Cortex of kidney (tissue), 1 donor: ENCODE measurements at places on chromosomes 7 and 10.

DNA sequence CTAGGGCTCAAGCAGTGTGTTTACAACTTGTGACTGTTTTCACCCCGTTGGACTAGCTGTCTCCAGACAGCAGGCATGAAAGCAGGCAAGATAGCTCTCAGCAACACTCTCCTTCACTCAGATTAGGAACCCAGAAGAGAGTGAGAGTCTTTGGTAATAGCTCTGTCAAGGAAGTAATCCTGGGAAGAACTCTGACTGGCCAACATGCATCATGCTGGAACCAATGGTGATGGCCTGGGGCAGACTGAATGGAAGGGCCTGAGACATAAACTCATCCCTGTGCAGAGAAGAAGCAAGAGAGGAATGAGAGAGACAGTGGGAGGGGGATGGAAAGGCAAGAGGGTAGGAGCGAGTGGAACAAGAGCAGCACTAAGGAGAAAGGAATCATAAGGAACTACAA, 48.9 kb downstream of the AKR1D1 start:
- DNase-seq = no peak

DNA sequence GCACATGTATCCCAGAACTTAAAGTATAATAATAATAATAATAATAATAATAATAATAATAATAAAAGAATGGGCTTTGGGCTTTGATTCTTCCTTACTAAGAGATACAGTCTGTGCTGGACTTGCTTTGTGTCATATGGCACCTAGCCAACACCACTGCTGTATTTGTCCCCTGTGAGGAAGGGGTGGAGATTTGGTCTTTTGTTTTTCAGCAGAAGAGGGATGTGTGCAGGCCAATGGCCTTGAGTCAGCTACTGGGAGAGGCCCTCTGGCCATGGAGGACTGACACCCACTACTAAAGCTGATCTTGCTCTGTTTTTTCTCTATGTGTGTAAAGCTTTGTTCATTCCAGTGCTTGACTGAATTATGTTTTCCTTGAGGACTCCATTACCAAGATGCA, 573.0 kb upstream of the PCDH15 start:
- DNase-seq = no peak

GRCh38 chr7:23332910-23333612, 33.9 kb downstream of the MALSU1 start:
- DNase-seq = no peak

DNA sequence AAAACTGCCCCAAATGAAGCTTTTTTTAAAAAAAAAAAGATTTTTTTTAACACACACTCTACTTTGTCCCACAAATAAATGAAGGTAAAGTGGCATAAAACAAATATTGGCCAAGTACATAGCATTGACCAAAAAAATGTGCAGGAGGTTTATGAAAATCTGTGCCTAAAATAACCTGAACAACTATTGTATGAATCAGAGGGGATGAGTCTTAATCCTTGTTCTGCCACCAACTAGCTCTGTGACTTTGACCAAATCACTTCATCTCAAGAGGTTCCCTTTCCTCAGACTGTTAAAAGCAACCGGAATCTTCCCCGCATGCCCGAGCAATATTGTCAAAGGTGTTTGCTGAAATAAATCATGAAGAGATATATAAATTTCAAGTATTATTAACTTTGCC, 150.4 kb upstream of the NEBL start:
- DNase-seq = no peak

DNA sequence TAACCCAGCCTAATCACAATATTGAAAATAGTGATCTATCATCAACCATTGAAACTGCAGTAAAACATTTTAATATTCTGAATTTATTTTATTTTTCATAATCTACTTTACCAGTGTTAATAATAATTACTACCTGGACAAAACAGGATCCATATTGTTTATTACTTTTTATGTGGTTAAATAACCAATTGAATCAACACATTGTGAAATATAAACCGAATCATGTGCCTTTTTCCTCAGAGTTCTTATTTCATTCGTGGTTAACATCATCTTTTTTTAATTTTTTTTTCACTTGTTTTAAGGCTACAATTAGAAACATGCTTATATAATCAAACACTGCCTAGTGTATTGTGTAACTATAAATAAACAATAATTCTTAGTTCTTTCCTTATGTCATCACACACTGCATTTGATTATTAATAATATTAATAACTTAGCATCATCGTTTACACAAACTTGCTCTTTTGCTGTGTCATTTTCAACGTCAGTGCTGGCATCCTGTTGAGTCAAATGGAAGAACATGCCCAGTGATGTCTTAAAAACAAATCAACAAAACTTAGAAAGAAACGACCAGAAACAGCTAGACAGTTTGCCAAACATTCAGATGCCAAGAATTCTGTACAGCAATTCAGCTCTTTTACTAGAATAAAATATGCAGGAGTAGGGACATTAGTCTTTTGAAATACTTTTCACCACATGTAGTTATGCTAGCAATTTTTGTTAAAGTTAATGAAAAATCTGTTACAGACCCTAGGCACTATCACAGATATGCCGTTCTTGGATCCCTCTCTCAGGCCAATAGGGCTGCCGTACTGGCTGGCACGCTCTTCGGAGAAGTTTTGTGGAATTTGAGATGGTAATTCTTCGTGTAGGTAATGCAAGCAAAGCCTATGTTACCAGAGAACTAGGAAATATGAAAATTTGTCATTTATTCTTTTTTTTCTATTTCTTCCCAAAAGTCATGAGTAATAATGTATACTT, 330.4 kb upstream of the SEMA3A start:
- DNase-seq = no peak

- DNase-seq = no peak
These were observed 217.3 kb downstream of the CELF2 start for GRCh38 chr10:11234857-11235531.

DNA sequence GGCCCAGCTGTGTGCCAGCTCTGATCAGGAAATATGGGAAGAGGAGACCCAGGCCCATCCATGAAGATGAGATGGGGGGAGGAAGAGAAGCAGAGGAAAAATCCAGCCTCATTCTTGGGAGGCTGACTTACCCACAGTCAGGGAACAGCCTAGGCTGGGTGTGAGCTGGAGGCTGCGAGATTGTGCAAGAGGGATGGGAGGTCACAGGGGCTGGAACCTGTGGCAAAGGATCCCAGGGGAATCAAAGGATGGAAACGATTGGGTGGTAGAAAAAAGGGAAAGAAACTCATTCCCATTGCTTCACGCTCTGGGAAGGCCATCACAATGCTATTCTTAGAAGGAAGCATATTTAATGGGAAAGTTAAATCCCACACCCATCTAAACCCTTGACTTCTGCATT, 26.7 kb upstream of the CRHR2 start:
- no peak for DNase-seq
